NCI-H510A treated with DMSO at 0.1 percent for 48 hours (cell line): ENCODE measurements at places on chromosomes 3 and 15.

- peak; percentile 42 for DNase-seq
These were observed 34.5 kb downstream of the KLF13 start for GRCh38 chr15:31360843-31361763.

GRCh38 chr3:177735431-177735830 is 538.1 kb upstream of the TBL1XR1 start:
- no peak for DNase-seq

GRCh38 chr3:101695779-101696372 is 9.4 kb upstream of the RPL24 start:
- no peak for DNase-seq

- no peak for DNase-seq
These were observed 24.9 kb upstream of the ARPIN start for GRCh38 chr15:89937365-89938350.

GRCh38 chr3:94303266-94303665 is 240.4 kb downstream of the NSUN3 start:
- DNase-seq: no peak

DNA sequence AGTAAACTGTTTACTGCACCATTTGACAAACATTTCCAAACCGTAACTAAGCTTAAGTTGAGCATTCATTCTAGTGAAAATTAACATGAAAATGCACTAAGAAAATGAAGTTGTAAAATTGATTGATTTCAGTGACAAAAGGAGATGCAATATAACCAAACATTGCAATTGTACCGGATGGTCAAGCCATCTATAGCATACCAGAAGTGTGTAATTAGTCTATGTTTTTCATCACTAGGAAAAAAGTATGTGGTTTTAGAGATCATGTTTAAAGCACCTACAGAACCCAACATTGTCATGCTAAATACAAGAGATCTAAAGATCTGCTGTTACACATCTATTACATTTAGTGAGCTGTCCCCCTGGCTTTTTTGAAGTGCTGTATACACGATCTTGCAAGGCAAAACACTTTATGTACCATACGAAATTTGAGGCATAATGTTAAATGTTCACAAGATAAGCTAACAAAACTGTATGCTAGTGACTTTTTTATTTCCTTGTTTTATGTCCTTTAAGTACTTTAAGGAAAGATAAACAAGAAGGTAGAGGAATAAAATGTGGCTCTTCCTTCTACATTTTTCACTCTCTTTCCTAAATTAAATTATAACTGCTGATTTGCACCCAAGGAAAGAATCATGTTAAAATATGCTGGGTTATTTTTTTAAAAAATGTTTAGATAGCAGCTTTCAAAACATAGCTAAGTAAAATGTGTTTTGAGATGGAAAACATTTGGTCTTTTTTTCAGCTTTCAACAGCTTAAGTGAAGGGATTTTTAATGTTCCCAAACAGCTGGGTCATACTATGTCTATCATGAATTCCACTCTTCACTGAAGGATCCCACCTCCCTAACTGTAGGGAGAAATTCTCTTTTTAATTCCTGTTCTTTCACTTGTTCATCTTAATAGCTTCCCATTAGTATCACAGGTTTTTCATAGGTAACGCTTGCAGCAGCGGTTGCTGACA is 498.0 kb downstream of the MECOM start:
- DNase-seq: no peak

- DNase-seq: no peak
These were observed 211.9 kb upstream of the ARRDC4 start for GRCh38 chr15:97748576-97748975.

DNA sequence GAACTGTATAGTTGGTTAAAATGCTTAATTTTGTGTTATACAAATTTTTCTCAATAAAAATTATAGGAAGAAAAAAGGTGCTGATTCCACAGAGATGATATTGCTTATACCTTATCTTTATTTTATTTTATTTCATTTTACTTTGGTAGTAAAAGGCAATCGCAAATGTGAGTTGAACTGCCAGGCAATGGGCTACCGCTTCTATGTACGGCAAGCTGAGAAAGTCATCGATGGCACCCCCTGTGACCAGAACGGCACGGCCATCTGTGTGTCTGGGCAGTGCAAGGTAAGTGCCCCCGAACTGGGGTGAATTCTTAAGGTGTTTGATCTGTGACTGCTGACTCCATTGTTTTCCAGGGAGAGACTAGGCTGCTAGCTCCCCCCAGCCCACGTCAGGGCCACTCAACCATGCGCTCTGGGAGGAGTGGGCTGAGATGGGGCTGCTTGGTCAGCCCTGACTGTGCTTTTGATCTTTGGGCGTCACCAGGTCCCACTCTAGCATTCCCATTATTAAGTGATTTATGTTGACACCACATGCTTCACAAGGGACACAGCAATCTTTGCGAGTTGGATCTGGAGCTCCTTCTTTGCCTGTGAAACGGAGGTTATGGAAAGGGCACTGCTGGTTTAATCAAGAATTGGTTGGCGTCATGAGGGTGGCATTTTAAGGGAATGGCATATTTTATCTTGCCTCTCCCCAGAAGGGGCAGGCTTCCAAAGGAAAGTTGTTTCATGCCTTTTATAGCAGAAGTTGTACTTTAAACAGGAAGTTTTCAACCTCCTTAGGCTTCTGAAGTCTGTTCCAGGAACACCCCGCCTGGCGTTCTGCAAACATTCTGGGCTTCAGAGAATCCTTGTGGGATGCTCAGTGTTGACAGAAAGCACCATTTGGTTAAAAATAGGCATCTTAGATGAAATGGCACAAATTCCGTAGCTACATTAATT is 296.5 kb downstream of the THSD4 start:
- no peak for DNase-seq

GRCh38 chr3:82133070-82133606 is 371.7 kb upstream of the GBE1 start:
- peak; percentile 21 for DNase-seq
